ENCODE measurements at places on chromosomes 7 and 10.

DNA sequence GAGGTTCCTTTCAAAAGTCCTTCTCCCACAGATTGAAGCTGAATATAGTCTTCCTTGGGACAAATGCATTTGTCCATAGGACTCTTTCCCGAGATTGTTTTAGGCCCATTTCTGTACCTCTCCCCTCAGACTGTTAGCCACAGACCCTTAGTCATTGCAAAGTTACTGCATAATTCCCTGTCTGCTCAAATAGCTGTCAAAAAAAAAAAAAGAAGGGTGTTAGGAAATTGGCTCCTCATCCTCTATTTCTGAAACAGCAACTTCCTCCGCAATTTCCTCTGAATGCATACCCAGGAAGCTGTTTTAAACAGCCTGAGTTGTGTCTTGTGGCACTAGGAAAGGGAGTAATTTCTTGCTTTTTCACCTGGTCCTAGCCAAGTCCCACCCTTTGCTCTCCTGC is 5.4 kb downstream of the LRRC4 start:
- DNase-seq, result no peak

GRCh38 chr7:136874393-136875032 is 6.1 kb downstream of the CHRM2 start:
- DNase-seq, result no peak

GRCh38 chr7:37255327-37255944 is 193.2 kb downstream of the ELMO1 start:
- no peak for DNase-seq

- no peak for DNase-seq
These were observed 6.1 kb upstream of the IMMP2L start for GRCh38 chr7:111568419-111568818.

GRCh38 chr10:14688606-14689005 is 86.1 kb downstream of the FAM107B start:
- no peak for DNase-seq

- no peak for DNase-seq
These were observed 41.6 kb upstream of the GSAP start for GRCh38 chr7:77457779-77458178.

GRCh38 chr10:11320809-11321520 is 290.5 kb downstream of the USP6NL start:
- peak; percentile 29 for DNase-seq

DNA sequence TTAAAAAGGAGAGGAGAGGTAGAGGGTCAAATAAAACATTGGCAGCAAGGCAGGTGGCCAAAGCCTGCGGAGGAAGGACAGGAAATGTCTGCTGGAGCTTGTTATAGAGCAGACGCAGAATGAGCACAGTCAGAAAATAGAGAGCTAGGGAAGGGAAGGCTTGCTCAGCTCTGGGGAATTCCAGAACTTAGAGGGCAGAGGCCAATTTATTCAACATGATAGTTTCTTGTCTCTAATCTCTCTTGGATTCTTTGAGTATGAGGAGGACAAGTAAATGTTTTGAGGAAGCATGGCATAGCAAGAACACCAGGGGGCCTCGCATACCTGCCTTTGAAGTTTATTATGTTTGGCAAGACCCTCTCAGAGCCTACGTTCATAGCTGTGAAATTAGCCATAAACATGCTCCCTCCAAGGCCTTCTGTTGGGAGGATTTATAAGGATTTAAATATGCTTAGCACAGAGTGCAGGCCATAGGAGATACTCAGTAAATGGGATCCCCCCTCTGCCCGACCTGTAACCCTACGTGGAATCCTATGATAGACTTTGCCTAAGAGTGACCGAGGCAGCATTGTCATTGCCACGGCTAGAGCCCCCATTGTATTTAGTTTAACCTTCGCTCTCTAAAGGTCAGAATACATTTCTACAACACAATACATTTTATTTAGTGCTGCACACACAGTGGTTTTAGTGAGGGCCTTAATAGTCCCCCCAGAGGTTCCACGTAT is 293.9 kb downstream of the CCDC3 start:
- DNase-seq, result no peak
